GM18507 (cell line): ENCODE measurements at places on chromosomes 5 and 9.

DNA sequence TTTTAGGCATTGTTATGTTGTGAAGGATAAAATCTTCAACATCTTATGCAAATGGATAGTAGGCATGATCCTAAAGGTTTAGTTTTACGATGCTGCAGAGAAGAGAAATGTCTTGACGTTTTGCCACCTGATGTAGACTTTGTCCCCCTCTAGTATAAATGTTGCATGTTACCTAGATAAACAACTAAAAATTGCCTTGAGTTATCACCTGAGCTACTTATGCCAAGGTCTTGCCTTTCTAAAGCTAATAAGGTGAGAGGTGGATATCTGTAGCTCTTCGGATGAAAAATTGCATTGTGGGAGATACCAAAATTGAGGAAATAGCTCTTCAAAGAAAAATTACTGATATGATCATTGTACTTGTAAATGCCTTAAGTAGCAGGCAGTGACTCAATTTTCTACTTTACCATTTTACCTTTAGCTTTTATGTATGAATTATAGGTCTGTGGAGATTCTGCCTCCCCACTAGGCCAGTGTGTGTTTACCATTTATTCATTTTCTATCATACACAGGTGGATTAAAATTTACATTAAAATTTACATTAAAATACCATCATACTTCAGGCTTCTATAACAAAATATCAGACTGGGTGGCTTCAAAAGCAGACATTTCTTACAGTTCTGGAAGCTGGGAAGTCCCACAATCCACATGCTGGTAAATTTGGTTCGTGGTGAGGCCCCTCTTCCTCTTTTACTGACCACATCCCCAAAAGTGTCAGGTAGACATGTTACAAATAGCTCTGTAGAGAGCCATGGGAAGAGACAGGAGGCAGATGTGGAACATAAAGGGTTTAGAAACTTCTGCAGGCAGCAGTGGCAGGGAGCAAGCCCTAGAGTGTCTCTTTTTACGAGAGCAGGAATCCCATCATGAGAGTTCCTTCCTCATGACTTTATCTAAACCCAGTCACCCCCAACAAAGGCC, 100.7 kb upstream of the ERBIN start:
- DNase-seq, result peak; percentile 5

- DNase-seq, result no peak
Measured at GRCh38 chr9:17230646-17231045, 95.8 kb downstream of the CNTLN start.

DNA sequence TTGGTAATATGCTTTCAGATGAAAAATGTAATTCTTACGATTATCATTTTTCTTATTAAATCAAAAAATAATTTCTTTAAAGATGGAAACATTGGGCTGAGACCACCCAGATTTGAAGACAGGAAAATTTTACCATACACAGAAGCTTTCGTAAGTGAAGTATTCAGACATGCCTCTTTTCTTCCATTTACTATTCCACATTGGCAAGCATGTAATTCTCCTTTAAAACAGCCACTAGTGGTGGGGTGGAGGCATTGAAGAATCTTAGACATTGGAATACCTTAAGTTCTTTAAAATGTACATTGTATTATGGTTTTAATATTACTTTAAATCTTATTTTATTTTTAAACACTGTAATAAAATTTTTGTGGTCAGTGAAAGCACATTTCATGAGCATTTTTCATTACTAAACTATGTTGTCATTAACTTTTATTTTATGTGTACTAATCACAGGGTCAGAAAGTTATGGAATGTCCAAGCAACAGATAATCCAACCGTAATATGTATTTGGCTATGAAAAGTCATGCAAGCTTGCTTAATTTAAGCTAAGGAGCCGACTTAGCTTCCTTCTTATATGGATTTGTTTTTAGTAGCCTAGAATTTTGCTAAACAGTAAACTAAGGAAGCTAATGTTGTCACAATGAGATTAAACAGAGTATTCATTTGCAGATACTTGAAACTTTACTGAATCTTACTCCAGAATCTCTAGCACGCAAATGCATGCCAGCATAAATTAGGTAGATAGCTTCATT, 97.4 kb upstream of the ALDH1A1 start:
- DNase-seq, result no peak

DNA sequence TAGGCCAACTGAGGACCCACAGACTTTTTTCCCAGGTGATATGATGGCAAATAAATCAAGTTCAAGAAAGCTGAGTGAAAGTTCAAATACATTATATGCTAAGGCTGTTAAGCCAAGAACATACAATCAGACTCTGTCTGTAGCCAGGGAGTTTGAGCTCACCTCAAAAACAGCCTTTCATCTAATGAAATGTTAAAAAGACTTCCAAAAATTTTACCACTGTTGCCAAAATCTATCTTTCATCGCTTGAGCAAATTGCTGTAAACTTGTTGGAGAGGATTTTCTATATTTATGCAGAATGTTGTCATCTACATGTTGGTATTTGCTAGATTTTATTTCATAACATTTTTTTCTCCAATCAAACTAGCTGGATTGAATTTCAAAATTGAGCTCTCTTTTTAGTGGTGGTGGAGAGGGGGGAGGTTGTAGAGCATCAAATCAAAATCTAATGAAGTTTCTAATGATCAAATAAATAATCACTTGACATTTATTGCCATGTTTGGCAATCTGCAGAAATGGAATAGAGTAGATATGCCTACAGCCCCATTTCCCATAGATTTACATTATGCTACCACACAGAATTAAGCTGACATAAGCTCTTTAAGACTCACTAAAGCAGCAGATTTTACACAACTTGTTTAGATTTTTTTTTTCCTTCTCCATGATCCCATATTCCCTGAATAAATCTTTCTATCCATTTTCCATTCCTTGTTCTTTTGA, 828.9 kb upstream of the ZNF608 start:
- no peak for DNase-seq

- DNase-seq, result no peak
Measured at GRCh38 chr9:78393340-78393739, 96.4 kb downstream of the PSAT1 start.

DNA sequence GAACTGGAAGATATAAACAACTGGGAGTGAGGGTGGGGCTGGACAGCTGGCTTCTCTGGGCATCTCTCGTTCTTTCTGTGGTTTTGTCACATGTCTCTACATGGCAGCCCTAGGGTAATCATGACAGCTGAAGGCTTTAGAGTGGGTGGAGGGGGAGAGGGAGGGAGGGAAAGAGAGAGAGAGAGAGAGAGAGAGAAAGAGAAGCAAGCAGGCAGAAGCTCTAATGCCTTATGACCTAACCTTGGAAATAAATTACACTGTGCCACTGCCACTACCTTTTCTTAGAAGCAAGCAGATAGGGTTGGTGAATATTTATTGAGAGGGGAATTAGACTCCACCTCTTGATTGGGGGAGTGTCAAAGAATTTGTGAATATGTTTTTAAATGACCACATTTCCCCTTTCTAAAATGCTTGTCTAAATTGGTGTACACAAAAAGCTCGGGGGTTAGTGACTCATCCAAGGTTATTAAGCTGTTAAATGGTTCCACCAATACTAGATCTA, 2.6 kb upstream of the DAPK1 start:
- no peak for DNase-seq

- DNase-seq, result no peak
Measured at GRCh38 chr5:103475629-103476240, 86.9 kb downstream of the NUDT12 start.

DNA sequence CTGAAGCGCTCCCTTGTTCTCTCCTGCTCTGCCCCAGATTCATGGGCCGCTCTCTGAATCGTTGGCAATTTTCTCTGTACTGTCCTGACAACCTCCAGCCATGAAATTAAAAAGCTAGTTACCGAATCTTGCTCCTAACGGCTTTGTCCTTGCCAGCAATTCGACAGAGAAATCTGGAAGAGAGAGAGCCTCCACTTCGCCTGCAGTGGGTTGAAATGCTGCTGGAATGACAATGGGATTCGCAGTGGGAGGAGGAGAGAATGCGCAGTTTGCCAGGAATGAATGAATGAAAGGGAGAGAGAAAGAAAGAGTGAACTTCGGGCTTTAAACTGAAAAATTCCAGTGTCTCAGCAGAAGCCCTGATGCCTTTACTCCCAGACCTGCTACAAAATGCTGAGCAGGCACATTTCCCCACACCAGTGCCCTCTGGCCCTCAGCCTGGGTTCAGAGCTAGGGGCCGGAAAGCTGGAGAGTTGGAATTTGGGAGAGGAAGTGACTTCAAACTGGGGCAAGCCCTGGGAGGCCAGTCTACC, 11.5 kb upstream of the BOD1 start:
- DNase-seq, result no peak

- DNase-seq, result no peak
Measured at GRCh38 chr5:68755293-68755692, 338.5 kb upstream of the SLC30A5 start.

DNA sequence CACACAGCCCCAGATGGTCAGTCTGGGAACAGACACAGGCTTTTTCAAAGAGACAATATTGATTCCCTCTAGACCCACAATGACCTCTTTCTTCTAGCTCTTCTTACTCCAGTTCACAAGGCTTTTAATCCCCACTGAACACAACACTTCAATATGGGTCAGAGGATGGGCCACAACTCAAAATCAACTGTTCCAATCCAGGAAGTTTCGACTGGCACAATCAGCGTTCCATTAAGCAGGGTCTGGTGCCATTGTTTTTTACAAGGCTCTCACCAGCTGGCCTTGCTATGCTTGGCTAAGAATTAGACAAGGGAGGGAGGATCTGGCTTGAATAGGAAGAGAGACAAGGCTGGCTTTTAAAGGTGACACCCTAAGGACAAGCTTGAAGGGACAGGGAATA, 199.4 kb upstream of the SLC24A2 start:
- DNase-seq, result no peak

- DNase-seq, result no peak
Measured at GRCh38 chr5:121029536-121030245, 565.6 kb downstream of the PRR16 start.

- no peak for DNase-seq
Measured at GRCh38 chr5:88824892-88825583, 57.9 kb downstream of the MEF2C start.

- no peak for DNase-seq
Measured at GRCh38 chr5:154268073-154268472, 77.5 kb downstream of the GALNT10 start.

DNA sequence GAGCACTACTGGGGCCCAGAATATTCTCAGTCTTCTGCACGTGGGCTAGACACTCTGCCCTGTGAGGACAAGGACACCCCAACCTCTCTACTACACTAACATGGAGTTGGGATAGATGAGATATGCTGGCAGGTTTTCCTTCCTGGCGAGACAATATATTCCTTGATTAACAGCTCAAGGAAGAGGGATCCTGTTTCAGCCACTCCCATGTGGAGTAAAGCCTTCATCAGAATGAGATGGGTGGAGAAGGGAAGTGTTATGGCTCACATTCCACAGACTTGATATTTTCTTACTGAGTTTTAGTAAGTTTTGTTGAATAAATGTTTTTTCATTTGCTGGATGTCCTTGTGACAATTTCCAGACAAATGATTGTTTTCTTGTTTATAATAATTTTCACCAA, 1187.6 kb downstream of the CDH12 start:
- DNase-seq, result no peak

GRCh38 chr9:27626244-27627187, 53.2 kb upstream of the C9orf72 start:
- no peak for DNase-seq

GRCh38 chr5:136206361-136206760, 13.4 kb upstream of the SMIM32 start:
- no peak for DNase-seq

DNA sequence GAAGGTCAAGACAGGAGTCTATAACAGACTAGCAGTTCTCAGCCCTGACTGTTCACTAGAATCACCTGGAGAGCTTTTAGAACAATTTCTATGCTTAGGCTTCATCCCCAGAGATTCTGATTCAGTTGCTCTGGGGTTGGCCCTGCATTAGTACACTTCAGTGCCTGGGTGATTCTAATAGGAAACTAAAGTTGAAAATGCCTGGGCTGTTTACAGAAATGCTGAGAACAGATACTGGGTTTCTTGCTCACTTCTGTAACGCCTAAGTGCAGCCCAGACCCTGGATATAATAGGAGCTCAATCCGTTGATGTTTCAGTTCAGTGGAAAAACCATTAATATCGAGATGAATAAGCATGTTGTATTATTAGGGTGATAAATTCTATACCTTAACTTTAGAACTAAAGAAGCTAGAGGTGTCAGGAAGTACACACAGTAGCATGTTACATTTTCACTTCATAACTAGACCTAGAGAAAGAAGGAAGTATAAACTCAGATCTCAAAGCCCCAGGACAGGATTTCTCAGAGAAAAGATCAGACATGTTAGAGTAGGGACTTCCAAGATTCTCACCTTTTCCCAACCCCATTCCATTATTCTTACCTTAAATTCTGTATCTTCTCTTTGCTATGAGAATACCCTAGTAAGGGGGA, 20.4 kb downstream of the HAVCR2 start:
- DNase-seq, result no peak

DNA sequence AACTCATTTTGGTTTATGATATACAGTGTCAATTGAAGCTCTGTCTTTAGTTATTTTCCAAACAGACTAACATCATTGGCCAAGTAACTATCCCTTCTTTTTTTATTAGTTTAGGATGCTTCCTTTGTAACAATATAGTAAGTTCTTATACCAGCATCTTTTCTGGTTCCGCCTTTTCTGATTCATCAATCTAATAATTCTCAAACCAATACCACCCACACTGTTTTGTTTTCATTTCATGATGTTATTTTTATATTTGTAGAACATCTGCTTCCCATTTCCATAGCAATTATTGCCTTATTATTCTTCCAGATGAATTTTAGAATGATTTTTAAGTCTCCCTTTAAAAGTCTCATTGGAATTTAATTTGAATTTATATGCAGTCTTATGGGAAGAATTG, 218.1 kb downstream of the RFK start:
- no peak for DNase-seq
